Stimulated activated CD4-positive, alpha-beta T cell treated with anti-CD3 and anti-CD28 coated beads, Interleukin-15, amount 100 ng/mL, for 1 hour (primary cell): ENCODE measurements at places on chromosomes 7 and 10.

DNA sequence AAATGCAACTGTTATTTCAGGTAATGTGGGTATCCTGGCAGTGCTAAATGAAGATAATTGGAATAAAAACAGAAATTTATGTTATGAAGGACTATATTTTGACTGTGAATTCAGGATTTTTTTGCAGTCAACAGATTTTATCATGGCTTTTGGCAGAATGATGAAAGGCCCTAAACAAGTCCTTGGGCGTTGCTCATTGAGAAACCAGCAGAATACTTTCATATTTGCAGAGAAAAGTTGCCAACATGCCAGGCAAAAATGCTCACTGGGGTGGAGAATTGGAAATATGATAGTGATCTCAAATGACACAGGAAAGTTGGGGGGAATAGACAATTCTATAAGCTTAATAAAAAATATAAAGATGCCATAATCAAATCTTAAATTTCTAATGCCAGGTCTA lies 121.1 kb downstream of the GPR85 start:
- no peak for DNase-seq

- no peak for DNase-seq
Measured at GRCh38 chr10:74179111-74179710, 28.2 kb downstream of the ADK start.

DNA sequence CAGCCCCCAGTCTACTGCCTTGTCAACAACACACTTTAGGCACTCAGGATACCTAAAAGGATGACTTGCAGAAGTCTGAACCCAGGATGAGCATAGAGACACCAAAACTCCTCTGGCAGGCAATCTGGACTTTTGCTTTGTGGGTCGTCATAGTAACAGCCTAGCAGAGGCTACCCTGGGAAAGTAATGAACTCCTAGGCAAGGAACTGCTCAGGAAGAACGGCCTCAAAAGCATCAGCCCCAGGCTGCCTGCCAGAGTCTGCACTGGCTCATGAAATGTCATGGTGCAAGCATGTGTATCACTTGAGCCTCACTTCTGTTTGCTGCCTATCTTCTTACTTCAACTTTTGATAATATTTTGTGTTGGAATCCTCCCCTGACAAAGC lies 715.1 kb downstream of the GRID1 start:
- DNase-seq = no peak

GRCh38 chr10:92242380-92242779 lies 48.5 kb downstream of the CPEB3 start:
- no peak for DNase-seq

DNA sequence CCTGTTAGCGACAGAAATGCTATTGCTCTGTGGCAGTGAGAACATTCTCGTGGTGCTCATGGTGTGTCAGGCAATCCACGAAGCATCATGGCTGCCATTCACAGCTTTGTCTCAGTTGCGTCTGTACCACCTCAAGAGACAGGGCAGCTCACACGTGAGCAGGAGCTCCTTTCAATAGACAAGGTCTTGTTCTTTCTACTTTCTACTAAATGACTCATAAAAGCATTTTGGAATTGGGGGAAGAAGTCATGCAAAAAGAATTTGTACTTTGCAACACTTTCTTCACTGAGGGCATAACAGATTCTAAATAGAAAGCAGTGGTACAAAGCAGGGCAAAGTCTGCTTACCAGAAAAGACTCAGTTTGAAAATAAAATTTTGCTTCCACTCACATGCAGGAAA lies 638.5 kb downstream of the PHTF2 start:
- no peak for DNase-seq

GRCh38 chr10:111200505-111201186 lies 123.8 kb downstream of the ADRA2A start:
- DNase-seq = no peak

DNA sequence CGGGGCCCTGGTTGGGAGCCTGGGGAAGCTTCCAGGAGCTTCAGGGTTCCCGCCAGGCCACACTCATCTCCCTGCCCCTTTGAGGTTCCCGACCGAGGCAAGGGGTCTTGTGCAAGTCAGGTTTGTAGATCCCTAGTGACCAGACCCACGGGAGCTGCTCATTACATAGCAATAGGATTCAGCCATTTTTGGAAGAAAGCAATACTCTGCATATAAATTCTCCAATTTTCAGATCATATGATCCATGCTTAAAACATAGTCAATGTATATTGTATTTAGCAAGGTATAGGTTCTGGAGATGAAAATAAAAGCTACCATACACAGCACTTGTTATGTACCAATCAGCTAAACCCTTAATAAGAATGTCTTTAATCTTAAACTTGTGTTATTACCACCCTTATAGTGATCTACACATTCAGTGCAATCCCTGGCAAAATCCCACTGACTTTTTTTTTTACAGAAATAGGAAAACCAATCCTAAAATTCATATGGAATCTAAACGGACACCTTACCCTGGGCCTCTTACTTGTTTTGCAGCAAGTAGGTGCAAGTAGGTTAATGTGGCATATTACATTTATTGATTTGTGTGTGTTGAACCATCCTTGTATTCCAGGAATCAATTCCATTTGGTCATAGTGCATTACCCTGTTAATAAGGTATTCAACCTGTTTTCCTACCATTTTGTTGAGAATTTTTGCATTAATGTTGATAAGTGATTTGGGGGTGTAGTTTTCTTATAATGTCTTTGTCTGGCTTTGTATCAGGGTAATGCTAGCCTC lies 13.8 kb upstream of the FKBP9 start:
- DNase-seq = no peak

DNA sequence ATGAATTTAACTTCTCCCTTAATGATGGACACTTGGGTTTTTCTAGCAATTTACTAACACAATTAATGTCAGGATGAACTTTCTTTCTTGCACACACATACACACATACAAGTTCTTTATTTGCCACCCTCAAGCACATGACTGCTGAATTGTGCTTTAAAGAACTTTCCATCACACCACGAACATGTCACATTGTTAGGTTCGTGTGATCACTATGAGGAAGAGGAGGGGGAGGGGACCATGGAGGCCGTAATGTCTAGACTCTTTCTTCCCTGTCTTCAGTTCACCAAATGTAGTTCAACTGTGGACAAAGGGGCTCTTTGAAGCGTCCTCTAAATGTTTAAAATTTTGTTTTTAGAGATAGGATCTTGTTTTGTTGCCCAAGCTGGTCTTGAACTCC lies 31.0 kb downstream of the NUP42 start:
- DNase-seq = no peak

- DNase-seq = no peak
Measured at GRCh38 chr7:1818575-1819258, 148.6 kb downstream of the ELFN1 start.

DNA sequence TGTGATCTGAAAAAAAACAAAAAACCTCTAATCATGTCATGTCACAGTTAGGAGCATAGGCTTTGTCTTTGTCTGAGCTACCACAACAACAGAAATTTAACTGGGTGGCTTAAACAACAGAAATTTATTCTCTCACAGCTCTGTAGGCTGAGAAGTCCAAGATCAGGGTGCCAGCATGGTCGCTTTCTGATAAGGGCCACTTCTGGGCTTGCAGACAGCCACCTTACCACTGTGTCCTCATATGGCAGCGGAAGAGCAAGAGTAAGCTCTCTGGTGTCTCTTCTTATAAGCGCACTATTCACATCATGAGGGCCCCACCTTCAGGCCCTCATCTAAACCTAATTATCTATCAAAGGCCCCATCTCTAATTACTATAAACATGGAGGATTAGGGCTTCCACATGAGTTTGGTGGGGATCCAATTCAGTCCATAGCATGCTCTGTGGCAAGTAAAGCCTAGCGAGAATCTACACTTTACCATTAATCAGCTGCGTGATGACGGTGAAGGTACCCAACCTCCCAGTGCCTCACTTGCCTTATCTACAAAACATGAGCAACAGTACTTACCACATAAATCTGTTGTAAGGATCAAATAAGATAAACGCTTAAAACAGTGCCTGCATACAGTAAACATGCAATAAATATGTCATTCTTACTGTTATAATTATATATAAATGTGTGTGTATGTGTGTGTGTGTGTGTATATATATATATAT lies 17.3 kb downstream of the ZNF438 start:
- no peak for DNase-seq

DNA sequence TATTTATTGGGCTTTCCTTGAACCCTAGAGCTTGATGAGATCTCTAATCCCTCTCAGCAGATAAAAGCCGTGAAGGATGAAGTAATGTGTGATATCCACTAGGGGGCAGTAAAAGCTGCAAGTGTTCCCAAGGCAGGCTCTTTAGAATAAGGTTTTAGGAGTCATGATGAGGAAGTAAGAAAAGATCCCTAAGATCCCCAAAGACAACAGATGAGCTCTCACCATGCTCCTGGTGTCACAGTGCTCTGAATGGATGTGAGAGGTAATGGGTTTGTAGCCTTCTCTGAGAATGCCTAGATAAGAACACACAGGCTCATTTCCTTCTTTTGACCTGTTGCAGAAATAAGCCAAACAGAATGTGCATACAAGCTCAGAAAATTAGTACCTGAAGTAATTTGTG lies 70.4 kb upstream of the ITPRID1 start:
- no peak for DNase-seq

DNA sequence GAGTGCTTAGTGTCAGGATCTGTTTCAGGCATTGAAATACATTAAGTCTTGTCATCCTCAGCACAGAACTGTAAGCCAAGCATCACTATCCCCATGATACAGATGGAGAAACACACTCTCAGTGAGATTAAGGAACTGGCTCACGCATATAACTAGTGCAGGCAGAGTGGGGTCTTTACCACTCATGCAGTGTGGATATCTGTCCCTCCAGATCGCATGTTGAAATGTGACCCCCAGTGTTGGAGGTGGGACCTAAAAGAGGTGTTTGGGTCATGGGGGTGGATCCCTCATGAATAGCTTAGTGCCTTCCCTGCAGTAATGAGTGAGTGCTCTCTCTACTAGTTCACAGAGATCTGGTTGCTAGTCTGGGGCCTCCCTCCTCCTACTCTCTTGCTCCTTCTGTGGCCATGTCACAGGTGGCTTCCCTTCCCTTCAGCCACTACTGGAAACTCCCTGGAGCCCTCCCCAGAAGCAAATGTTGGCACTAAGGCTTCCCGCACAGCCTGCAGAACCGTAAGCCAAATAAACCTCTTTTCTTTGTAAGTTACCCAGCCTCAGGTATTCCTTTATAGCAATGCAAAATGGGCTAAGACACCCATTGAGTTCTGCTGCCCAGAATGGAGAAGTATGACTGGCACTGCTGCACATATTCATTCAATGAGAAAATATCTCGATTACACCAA lies 31.8 kb upstream of the MSMB start:
- no peak for DNase-seq

DNA sequence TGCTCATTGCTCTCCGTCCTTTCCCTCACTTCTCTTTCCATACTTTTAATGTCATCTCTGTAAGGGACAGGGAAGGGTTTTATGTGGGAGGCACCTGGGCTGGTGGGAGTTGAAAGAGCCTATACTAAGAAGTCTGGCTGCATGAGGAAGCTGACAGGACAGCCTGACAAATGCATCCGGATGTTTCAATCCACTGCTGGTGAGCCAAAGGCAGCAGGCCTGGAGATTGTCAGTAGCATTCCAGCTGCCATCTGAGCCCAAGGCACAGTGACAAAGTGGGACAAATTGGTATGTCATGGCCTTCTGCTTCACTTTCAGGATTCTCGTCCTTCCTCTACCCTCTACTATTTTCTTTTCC lies 218.4 kb downstream of the STK31 start:
- DNase-seq = no peak

DNA sequence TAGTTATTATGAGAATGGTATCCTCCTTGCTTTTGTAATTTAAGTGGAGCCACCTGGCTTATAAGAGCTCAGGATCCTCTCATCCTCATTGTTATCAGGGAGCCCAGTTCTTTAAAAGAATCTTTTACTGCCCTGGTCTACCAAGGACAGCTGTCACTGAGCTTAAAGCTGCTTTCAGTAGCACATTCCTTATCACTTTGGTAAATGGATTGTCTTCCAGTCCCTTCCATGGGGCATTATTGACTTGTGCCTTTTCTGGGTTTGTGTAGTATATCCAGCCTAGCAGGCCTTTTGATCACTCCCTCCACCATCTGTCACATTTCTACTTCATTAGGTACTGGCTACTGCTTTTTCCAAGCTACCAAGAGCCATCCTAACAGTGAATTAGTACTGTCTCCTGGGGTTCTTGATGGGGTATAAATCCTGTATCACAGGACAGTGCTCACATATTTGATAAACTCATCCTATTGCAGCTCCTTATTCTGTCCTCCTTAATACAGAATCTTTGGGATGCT lies 208.9 kb downstream of the TMEM26 start:
- DNase-seq = no peak

GRCh38 chr7:127066974-127067373 lies 185.8 kb downstream of the GRM8 start:
- DNase-seq = no peak

DNA sequence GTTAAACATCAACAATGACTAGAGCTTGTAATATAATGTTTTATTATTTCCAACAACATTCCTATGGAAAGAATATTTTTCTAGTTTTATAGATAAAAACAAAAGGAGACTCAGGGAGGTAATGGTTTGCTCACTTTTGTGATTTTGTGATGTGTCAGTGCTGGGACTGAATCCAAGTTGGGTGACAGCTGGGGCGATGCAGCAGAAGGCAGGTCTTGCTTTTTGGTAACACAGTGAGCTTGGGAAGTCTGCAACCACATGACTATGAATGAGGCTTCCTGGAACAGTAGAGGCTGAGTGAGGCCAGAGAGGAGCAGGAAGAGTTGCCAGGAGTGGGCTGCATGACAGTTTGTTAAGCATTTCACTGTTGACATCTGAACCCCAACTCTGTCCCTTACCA lies 4.9 kb upstream of the YKT6 start:
- no peak for DNase-seq

- DNase-seq = no peak
Measured at GRCh38 chr7:77464589-77464988, 48.4 kb upstream of the GSAP start.

- no peak for DNase-seq
Measured at GRCh38 chr7:29607889-29608288, 44.3 kb downstream of the PRR15 start.

GRCh38 chr7:39164887-39165286 lies 187.2 kb downstream of the POU6F2 start:
- no peak for DNase-seq

- DNase-seq = no peak
Measured at GRCh38 chr7:35825974-35826373, 25.1 kb downstream of the SEPTIN7 start.
